H1 (cell line): ENCODE measurements at places on chromosomes 4 and X. TPM values are rescaled to one million over a fixed set of nuclear protein-coding genes. Genes with fewer than 3 reads are reported as not detected.

GRCh38 chr4:22485737-22486136, 30.1 kb downstream of the ADGRA3 start:
- H3K4me1 ChIP-seq: peaks cover 9% of the 10 kb centered on the region
- DNase-seq: no peak
- no peak overlapping the region for H3K27ac ChIP-seq
- H3K36me3 ChIP-seq: no peaks in the 10 kb centered on the region
- H3K27me3 ChIP-seq: no peaks in the 10 kb centered on the region

UGT2B10 gene
- total RNA-seq: not detected in 2 replicates

IL2RG gene
- not detected in 2 replicates for total RNA-seq

GRCh38 chr4:141513866-141514265, 122.5 kb upstream of the IL15 start:
- H3K27ac ChIP-seq: no peak overlapping the region
- no peak overlapping the region for H3K4me3 ChIP-seq
- DNase-seq: no peak
- H3K27me3 ChIP-seq: no peaks in the 10 kb centered on the region
- H3K4me1 ChIP-seq: no peaks in the 10 kb centered on the region
- H3K36me3 ChIP-seq: no peaks in the 10 kb centered on the region

DNA sequence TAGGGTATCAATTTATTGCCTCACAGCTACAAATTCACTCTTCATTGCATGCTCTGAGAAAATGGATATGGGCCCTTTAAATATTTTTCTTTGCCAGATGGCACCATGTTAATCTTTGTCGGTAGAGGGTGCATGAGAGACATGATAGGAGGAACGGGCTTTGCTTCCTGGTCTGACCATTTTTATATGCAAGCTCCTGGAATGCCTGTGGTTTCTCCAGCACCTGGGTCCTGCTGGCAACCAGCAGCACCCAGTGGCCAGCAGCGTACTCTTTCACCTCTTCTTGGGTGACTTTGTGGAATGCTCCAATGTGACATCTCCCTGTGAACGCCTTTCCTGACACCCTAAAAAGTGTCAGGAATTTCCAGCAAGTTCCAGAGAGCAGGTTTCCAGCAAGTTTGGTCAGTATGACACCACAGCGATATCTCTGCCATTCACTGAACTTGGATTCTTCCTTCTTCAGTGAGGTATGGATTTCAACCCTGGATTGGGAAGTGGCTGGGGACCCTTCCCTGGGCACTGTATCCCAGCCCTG, 140.3 kb upstream of the PGRMC2 start:
- no peaks in the 10 kb centered on the region for H3K27me3 ChIP-seq
- H3K36me3 ChIP-seq: no peaks in the 10 kb centered on the region
- no peak overlapping the region for H3K4me3 ChIP-seq
- no peak overlapping the region for H3K27ac ChIP-seq
- no peak for DNase-seq
- no peaks in the 10 kb centered on the region for H3K4me1 ChIP-seq

DNA sequence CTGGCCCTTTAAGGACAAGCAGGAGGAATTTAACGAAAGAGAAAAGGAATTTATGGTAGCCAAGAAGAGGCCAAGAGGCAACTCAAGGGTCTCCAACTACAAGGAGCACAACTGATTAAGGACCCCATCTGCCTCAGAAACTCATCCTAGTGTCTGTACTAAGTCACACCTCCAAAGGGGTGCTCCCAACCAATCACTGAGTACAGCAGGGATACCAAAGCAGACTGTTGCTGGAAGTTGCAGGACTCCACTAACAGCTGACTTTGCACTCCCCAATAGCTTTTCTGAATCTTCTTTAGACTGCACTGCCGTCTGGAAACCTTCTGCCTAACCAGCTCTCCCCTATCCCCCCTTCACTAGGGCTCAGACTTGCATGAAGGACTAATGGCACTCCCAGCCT, 50.6 kb downstream of the ATP11C start:
- DNase-seq: no peak
- no peak overlapping the region for H3K4me3 ChIP-seq
- H3K4me1 ChIP-seq: peaks cover 4% of the 10 kb centered on the region; the same call in 1 of the 2 replicates
- H3K27ac ChIP-seq: no peak overlapping the region
- H3K27me3 ChIP-seq: no peaks in the 10 kb centered on the region
